Naive thymus-derived CD4-positive, alpha-beta T cell (primary cell): ENCODE measurements at places on chromosomes 6 and 20. TPM values are rescaled to one million over a fixed set of nuclear protein-coding genes. Genes with fewer than 3 reads are reported as not detected.

Gene BTN1A1
- polyA plus RNA-seq: not detected

Gene RFX6
- polyA plus RNA-seq: not detected

Gene FOXA2
- not detected for polyA plus RNA-seq

DNA sequence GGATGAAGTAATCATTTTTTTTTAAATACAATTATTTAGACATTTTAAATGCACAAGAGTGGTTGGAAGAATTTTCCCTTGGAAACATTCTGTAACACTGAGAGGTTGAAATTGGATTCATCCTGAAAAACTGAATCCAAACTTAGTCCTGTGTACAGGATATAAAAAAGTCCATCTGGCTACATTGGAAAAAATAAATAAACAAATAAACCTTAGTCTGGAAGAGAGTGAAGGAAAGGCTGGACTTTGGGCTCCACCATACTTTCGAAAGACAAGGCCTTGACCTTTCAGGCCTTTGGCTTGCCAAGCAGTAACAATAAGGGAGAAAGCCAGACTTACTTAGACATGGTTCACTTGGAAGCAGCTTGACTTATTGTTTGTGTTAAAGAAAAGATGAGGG is 664.3 kb downstream of the TENT5A start:
- DNase-seq: no peak

GRCh38 chr20:4120921-4121321 is 105.6 kb upstream of the RNF24 start:
- no peak for DNase-seq

DNA sequence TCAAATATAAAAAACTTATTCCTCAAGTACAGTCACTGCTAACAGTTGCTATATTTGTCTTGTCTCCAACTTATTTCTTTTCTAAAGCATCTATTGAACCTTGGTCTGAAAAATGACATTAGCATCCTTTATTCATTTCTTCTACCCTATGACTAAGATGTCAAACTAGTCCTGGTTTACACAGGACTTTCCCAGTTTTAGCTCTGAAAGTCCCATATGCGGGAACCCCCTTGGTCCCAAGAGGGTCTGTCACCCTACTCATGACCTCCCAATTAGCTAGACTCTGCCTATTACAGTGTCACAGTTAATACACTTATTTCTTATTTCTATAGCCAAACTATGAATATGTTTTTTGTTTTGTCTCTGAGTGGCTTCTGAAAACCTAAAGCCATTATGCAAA is 37.1 kb downstream of the PLEKHG1 start:
- no peak for DNase-seq

GRCh38 chr6:82492134-82492533 is 128.5 kb downstream of the TPBG start:
- DNase-seq: no peak

DNA sequence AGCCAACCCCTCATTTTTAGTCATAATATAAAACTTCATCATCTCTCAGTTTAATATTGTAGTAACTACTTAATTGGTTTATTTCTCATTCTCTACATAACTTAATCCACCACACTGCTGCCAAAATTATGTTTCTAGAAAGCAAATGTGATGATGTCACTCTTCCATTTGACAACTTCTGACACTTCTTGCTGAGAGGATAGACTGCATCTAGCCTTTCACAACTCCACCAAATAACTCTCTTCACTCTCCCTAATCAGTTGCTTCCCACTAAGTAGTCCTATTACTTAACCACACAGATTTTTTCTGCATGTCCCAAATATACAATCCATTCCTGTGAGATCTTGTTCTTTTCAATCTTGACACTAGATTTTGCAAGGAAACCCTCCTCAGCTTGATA is 951.3 kb downstream of the EPHA7 start:
- no peak for DNase-seq
